ENCODE measurements at places on chromosomes 7 and 10. TPM values are rescaled to one million over a fixed set of nuclear protein-coding genes. Genes with fewer than 3 reads are reported as not detected.

DNA sequence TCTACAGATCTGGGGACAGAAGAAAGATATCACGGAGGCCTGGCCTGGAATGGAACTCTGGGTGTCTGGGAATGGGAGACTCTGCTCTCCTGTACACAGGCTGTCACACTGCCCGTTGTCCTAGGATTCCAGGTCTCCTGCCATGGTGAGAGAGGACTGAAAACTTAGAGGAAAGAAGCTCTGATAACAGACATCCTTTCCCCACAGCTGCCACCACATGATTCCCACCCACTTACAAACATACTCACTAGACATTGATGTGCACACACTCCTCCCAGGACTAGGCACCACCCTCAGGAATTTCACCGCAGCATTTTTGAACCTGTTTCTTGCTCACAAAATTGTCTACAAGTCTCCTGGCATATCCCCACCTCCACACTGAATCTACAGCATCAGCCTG lies 5.7 kb downstream of the ZNF92 start:
- no peak for DNase-seq

DNA sequence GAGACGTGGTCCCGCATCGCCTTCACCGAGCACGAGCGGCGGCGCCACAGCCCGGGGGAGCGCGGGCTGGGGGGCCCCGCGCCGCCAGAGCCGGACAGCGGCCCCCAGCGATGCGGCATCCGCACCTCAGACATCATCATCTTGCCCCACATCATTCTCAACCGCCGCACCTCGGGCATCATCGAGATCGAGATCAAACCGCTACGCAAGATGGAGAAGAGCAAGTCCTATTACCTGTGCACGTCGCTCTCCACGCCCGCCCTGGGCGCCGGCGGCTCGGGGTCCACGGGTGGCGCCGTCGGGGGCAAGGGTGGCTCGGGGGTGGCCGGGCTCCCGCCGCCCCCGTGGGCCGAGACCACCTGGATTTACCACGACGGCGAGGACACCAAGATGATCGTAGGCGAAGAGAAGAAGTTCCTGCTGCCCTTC lies 737 bp downstream of the CNNM2 start:
- no peak for DNase-seq

GRCh38 chr10:131074682-131075081 lies 236.8 kb downstream of the TCERG1L start:
- no peak for DNase-seq

DNA sequence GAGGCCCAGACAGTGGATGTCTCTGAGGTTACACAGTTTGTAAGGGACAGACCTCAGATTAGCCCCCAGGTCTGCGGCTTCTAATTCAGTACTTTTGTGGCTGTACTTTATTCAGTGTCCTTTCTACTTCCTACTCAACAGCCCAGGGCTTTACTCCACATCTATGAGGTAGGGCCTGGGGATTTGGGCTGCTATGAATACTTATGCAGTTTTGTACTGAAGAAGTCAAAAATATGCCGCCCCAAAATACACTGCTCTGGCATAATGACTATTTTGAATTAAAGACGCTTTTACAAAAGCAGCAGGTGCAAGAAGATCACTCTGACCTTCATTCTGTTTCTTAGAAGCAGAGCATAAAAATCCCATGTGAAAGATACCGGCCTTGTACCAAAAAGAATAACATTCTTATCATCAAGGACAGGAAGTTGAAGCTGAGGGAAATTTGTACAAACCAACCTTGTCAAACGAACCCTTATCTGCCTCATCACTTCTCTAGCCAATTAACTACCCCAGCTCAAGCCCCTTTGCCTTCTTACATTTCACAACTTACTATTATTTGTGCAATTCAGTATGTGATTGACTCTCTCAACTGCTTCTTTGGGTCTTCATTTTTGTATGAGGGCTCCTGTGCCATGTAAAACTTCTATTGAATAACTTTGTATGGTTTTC lies 26.1 kb upstream of the TRUB1 start:
- DNase-seq = no peak

DNA sequence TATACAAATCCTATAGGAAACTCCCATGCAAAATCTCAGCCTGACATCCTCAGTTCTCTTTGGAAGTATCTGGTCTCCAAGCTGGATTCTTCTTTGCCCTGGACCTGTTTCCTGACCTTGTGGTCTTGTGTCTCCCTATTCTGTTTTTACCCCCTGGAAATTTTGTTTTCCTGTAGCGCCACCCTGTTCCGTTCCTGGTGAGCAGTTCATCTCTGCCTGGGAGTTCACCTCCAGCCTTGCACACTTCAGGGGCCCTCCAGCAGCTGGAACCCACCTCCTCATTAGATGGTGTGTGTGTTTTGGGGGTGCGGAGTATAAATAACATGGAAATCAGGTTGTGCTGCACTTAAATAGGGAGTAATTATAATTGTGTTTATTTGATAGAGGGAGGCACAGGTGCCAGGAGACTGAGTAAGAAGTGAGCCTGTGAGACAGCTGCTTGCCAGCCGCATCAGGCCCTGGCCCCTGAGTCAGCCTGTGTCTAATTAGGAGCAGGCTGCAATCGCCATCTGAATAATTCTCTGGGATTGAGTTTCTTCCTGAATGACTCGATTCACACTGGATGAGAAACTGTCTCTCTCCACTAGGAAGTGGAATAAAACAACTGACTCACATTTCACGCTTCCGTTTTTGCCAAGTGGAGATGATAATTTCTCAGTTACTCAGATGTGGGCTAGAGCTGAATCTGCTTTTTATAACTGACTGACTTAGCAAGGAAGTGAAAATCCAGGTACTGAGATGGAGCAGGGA lies 69.4 kb upstream of the HECTD2 start:
- peak; percentile 23 for DNase-seq

DNA sequence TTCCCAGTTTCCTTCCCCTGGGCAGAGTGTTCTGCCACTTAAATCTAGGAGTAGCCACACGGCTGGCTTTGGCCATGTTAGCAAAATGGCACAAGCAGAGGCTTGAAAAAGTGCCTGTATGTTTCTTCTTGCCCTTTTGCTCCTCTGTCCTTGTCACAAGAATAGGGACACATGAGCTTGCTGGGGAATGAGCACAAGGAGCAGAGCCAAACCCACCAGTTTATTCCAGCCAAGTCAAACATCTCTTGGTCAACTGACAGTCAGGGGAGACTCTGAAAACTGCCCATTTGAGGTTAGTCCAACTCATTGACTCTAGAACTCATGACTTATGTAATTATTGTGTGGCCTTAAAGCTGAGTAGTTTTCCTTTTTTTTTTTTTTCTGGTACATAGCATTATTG lies 739.7 kb upstream of the FZD8 start:
- DNase-seq = no peak

GRCh38 chr10:27457261-27457945 lies 46.7 kb upstream of the RAB18 start:
- no peak for DNase-seq

GRCh38 chr7:31175672-31176071 lies 123.6 kb downstream of the ADCYAP1R1 start:
- DNase-seq = no peak

DNA sequence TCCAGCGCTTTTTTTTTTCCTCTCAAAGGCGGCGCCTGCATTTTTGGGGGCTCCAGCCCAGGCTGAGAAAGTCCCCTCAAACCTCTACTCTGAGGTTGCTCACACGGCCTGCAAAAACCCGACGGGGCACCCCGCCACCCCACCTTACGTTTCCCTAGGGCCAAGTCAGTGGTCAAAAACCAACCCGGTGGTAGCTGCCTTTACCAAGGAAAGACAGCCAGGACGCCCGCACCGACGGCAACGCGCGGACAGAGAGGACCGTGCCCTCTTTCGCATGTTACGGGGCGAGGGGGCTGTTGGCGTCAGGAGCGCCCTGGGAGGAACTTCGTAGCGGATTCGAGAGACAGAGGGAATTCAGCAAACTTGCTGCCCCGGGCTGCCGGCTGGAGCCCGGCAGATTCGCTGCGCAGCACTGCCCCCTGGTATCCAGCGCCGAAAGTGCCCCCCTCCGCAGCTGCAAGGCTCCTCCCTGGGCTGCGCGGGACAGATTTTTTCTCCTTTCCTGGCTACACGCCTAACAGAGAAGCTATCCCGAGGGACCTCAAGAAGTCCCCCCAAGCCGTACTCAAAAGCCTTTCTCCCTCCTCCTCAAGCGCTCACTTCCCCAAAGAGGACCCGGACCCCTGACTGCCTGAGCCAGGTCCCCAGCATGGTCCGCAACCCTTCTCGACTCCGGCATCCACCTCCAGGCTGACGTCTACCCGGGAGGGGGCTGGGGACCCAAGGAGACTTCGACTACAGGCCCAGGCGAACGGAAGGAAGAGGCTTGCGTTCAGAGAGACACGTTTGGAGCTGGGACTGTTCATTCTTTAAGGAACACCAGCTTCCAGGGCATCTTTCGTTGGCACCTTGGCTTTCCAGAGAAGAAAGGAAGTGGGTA lies 27.7 kb upstream of the VAX1 start:
- DNase-seq = no peak

DNA sequence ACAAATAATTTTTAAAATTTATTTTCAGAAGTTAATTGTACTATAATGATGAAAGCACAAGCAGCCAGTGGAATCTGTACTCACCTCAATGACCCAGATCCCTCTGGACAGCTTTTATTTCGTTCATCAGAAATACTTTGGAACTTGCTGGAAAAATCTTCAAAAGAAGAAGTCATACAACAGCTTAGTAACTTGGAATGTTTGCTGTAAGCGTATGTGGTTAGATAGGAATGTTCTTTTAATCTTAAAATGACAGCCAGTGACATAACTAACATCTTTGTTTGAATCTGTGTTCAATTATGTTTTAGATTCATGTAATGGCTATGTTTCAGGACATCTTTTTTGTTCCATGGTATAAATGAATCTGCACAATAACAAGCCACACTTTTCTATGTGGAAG lies 26.8 kb downstream of the CFAP69 start:
- DNase-seq = no peak

GRCh38 chr7:37825038-37825437 lies 23.4 kb upstream of the NME8 start:
- no peak for DNase-seq

DNA sequence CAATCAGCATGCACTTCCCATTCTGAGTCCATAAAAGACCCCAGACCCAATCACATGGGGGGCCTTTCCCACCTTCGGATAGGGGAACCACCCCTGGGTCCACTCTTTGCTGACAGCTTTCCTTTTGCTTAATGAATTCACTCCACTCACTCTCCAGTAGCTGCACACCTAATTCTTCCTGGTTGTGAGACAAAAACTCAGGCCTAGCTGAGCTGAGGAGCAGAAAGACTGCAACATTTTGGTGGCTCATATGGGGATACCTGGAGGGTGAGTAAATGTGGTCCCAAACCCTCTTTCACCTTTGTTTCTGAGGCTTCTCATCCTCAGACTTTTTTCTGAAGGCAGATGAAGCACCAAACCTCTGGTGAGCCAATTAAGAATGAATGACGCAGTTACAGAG lies 138.1 kb downstream of the WDR11 start:
- no peak for DNase-seq

GRCh38 chr10:94143261-94143660 lies 149.5 kb downstream of the PLCE1 start:
- DNase-seq = no peak

GRCh38 chr7:78073609-78074382 lies 275.2 kb downstream of the PHTF2 start:
- peak; percentile 37 for DNase-seq

GRCh38 chr7:95547361-95548348 lies 48.7 kb downstream of the PDK4 start:
- no peak for DNase-seq

DNA sequence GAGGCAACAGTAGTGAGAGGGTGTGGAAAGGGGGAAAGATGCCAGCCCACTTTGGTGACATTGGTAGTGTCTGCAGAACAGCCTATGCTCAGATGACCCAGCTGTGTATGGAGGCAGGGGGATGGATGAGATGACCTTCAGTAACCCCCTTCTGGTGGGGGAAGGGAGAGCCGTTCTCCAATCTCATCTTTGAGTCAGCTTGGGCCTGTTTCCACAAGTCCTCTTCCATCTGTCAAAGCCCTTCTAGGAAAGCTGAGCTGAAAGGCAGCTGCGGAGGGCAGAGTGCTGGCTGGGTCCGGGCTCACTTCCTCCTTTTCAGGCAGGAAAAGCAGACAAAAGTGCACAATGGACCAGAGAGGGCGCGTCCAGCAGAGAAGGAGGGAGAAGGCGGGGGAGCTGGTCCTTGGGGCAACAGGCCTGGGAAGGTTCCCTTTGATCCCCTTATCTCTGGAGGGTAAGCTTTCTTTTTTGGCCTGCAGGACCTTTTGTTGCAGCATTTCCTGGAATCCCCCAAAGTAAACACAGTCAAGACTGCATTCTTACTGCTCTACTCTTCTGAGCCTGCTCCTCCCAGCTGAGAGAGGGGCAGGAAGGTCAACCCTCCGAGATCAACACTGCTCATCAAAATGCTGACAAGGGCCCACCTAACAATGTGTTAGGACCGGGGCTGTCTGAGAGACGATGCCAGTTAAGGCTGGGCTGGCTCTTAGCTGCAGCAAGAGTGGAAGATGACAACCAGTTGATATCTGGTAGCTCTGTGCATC lies 1.2 kb upstream of the LRMDA start:
- DNase-seq = peak; percentile 70

DNA sequence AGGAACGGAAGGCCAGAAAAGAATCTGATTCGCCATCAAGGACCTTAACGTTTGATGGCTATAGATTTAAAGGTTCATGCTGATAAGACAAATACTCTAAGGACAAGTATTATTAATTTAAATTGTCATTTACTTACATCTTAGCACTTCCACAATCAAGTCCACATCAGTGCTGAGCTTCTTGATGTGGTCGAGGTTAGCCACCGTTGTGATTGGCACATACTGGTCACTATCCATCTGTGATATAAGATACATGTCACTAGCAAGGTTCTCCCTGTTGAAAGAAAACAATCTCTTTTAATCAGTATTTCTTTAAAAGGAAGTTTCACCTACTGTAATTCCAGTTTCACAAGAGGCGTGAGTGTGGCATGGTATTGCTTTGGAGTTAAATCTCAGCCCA lies 88.7 kb downstream of the LARP4B start:
- no peak for DNase-seq

- DNase-seq = peak; percentile 34
Observed at GRCh38 chr7:143484119-143484518, 6.4 kb downstream of the TAS2R41 start.

CUL2 gene
- polyA plus RNA-seq = 8.2 TPM

EPC1 gene
- polyA plus RNA-seq = 9.9 TPM

GNGT1 gene
- polyA plus RNA-seq = not detected

RAB19 gene
- polyA plus RNA-seq = not detected

TFR2 gene
- 5.1 TPM for polyA plus RNA-seq

SKIDA1 gene
- polyA plus RNA-seq = 0.45 TPM

LSM5 gene
- 109 TPM for polyA plus RNA-seq

EPHA1 gene
- polyA plus RNA-seq = 4.7 TPM

ZNF467 gene
- polyA plus RNA-seq = 9.4 TPM

CPVL gene
- 17.5 TPM for polyA plus RNA-seq

STEAP1B gene
- polyA plus RNA-seq = not detected

ATP5MK gene
- 1,292 TPM for polyA plus RNA-seq

KCNMA1 gene
- polyA plus RNA-seq = 2.8 TPM
